SW 1271 (cell line): ENCODE measurements at places on chromosomes 3 and 15.

DNA sequence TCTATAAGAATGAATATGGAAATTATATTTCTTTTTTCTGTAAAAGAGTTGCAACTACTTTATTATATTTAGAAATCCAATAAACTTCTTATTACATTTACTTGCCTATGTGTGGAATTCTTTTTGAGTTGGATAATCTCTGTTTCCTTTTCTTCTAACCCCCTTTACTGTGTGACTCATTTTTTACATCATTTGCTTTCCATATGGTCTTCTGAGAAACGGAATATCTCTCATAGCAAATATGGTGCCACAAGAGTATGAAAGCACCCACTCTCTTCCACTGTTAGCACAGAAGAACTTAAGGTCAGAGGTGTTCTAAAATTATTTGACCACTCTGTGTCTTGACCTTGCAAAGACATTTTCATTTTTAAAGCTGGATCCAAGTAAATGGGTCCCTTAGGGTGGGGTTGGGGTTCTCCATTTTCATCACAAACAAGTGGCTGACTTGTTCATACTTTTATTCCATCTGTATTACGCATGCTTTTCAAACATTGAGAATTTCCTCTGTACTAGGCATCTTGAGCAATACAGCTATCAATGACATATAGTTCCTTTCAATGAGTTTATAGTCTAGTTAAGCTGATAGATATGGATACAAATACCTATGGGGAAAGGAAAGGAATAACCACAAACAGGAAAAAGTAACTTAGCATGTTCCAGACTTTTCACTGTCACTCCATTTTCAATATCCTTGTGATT lies 281.1 kb upstream of the TPRG1 start:
- DNase-seq = no peak

DNA sequence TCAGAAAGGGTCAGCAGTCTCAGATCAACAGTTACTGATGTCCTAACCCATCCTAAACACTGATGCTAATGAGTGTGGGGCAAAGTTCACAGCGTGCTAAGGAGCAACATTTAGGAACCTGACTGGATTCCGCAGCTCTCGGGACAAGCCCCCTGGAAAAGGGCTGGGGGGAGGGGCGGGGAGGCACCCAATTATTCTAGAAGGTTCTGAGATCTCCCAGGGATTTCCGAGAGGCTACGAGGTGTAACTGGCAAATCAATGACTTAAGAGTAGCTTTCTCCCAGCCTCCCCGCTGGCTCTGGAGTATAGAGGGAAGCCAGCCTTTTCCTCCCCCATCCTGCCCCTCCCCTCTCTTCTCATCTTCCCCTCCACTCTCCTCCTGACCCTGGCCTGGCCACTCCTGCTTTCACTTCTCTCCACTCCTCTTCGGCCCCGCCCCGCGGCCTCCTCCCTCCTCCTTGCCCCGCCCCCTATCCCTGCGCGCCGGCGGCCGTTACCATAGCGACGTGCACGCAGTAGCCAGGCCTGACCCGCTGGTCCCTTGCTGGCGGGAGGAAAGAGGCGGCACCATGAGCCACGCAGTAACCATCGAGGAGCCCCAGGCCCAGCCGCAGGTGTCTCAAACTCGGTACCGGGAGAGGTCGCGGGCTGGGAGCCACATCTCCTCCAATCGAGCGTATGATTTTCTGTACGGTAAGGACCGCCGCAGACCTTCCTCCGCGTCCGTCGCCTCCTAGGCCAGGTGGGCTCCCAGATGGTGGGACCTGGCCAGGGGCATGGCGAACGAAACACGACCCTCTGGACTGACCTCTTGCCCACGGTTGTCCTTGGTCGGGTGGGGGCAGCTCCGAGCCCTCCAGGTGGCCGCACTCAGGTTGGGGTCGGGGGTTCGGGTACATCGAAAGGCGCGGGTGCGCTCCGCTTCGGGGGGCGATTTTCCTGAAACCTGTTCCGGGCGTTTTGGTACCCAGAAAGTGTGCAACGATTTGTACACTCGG lies at the start of gene CFAP91:
TSS of gene CFAP91 (plus strand) at position 493 of the 998 bp plus-strand sequence. CDS start at position 570, 77 bp downstream.
- DNase-seq = no peak

DNA sequence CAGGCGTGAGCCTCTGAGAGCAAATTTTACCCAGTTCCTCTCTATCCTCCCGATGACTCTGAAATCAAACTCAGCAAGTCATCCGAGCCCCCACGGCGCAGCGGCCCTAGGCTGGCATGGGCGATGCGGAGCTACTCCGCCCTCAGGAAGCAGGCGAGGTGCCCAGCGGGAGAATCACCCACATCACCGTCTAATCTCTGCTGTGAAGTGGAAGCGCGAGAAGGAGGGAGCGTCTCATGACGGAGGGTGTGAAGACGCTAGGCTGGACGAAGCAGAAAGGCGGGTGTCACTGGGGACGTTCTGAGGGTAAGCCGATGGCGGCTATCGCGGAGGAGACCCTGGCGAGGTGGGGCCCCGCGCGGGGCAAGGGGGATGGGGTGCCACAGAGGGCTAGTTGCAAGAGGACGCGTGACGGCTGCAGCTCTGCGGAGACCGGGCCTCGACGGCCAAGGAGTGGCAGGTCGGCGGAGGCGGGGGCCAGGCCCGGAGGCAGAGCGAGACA lies 9.1 kb upstream of the GNAI2 start:
- no peak for DNase-seq

DNA sequence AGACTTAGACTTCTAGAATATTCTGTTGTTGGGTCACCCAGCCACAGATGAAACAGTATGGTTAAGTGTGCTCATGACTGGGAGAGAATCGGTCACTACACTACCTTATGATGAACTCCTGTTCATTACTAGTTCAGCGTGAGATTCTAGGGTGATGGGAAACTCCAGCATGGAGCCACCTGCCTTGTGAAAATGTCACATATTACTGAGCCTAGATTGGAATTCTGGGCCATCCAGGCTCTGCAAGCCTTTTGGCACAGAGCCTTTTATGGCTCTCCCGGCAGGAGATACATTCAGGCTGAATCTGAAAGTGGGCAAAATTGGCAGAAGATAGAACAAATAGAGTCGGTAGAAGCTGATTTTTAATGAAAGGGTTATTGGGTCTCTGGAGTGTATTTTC lies 19.0 kb downstream of the NANOGP8 start:
- DNase-seq = no peak

GRCh38 chr15:70854666-70854976 lies 664 bp upstream of the LARP6 start:
- DNase-seq = no peak

DNA sequence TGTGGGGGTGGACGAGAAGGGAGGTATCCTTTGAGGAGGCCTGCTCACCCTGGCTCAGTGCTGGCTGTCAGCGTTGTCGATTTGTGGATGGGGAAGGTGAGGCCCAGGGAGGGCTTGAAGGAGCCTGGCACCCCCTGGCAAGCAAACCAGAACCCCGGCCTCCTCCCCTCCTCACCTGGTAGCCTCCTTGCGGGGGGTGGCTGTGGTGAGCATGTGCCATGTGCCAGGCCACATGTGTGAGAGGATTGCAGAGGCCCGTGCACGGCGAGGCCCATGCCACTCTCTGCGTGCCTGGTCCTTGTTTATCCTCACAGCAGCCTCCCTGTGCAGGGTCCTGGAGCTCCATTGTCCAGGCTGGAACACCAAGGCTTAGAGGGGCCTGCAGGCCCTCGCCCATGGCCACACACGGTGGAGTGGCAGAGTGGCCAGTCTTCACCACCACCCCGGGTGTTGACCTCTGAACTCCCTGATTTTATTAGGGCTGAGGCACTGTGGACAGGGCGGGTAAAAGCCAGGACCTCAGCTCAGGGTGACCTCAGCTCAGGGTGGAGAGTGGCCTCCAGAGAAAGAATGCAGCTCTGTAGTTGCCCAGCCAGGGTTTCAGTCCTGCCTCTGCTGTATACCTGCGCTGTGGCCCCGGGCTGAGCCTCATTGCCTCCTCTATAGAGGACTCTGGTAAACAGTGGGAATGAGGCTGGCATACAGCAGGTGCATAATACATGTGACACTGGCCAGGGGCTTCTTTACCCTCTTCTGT lies 29.1 kb downstream of the HDAC11 start:
- no peak for DNase-seq

- no peak for DNase-seq
Measured at GRCh38 chr3:42850263-42850662, 25.4 kb downstream of the CYP8B1 start.

GRCh38 chr3:66479532-66479947 lies 21.3 kb downstream of the LRIG1 start:
- no peak for DNase-seq

DNA sequence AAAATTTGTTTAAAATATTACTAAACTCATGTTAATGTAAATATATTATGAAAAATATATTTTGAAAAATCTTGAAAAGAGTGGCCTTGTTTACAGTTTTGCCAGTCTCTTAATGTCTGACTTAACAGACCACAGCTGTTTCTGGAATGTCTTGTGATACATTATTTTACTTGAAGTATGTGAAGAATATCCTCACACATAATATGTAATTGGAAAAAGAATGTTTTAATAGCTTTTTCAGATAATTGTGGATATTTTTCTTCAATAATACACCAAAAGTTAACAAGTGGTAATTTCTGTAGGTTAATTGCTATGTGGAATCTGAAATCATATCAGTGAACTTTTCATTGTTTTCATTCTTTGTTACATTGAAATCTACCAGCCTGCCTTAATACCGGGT lies 101.3 kb downstream of the UBE2E2 start:
- no peak for DNase-seq

DNA sequence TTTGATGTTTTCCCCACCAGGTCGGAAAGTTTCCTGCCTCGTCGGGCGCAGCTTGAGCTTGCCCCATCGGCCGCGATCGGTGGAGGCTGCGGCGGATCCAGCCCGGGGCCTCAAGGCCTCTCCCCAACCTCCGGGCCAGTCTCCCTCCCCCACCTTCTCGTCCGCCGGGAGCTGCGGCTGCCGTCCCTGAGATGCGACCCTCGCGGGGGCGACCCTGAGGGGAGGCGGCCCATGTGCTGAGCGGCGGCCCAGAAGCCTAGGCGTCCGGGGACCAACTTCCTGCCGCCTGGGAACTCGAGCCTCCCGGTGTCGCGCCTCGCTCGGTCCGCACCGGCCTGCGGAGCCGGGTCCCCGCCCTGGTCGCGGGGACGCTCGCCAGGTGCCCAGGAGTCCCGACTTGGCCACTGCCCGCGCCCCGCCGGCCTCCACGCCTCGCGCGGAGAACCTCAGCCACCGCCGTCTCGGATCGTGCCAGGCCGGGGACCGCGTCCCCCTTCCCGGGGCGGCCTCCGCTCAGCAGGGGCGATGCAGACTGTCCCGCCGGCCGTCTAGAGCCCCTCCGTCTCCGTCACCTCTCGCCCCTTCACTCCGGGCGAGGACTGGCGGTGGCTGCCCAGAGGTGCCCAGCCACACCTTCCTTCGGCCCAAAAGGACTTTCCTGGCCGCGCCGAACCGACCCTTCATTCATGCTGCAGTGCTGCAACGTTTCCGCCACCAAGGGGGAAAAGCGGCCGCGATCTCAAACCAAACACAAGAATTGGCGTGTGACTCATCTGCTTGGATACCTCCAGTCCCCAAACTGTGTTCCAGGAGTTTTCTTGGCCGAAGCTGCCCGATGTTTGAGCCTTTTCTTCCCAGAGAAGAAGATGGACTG lies 656 bp downstream of the SLMAP start:
- no peak for DNase-seq

DNA sequence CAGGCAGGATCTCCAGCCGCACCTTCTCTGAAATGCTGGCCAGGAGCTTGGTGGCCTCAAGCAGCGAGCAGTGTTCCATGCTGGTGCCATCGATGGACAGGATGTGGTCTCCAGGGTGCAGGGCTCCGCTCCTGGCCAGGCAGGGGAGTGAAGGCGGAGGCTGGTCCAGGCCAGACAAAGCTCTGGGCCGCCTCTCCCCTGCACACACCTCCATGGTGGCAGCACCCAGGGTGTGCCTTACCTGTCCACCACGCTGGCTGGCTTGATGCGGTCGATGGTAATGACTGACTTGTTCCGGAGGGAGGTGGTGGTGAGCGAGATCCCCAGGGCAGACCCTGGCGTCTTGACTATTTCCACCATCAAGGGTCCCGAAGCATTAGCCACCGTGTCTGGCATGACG lies 20.0 kb downstream of the GRIP2 start:
- DNase-seq = no peak

GRCh38 chr15:90872486-90873184 lies 4.2 kb downstream of the FURIN start:
- DNase-seq = peak; percentile 21

DNA sequence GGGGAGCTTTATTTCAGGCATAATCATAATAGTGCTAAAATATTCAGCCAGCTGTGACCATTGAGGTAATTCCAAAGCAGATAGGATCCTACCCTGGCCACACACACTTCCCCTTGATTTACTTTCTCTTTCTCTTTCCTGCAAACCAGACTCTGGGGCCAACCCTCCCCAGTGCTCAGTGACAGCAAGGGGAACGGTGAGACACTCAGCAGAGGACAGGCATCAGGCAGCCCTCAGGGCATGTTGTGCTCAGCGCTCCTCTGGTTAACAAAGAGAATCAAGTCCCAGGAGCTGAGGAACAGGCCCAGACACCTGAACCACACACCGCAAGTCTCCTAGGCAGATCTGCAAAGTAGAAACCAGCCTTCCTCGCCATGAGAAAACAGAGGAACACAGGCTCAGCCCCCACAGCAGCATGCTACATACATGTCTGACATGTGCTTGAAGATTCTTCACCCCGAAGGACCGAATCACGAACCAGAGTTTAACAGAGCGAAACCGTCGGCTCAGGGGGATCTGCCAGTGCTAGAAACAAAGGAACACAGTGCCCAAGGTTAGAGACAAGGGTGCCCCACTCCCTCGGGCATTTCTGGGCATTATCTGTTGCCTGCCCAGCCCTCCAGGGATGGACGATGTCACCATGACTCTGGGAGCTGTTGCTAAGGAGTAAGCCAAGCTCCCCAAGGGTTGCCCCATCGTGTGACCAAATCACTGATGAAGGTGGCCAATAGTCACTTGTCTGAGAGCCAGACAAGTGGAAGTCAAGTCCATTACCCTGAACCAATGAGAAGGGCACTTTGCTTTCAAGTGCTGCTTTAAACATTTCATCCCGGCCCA lies 17.5 kb downstream of the HDC start:
- DNase-seq = no peak

DNA sequence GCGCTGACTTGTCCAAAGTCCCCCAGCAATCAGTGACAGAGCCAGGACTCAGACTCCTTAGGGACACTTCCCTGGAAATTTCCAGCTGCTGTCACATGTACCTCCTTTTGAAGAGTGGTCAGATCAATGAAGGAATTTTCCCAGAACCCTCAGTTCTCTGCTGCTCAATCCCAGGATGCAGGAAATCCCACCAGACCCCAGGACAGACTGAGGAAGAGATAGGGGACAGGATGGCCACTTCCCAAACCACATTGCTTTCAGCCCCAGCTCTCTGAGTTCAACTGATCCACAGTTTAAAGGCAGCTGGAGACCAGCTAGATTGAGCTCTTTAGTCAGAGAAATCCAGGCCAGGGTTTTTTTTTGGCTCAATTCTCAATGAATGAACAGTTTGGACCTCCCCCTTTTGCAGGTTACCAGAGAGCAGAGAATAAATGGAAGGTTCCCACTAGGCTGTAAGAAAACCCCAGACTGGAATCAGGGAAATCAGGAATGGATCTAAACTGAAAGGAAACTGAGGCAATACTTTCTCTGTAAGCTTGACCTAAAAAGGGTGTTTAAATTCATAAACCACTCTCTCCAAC lies 1.5 kb downstream of the CYP1A1 start:
- DNase-seq = peak; percentile 86

- DNase-seq = no peak
Measured at GRCh38 chr3:134355416-134355815, 18.8 kb downstream of the AMOTL2 start.

GRCh38 chr3:27802849-27803248 lies 80.7 kb upstream of the EOMES start:
- DNase-seq = no peak

GRCh38 chr3:172104471-172105072 lies 65.2 kb downstream of the FNDC3B start:
- no peak for DNase-seq

- no peak for DNase-seq
Measured at GRCh38 chr15:29569533-29570092, 252.7 kb downstream of the TJP1 start.

GRCh38 chr15:52370010-52370409 lies 74.4 kb upstream of the MYO5C start:
- no peak for DNase-seq
